ENCODE measurements at places on chromosomes 5 and 9. TPM values are rescaled to one million over a fixed set of nuclear protein-coding genes. Genes with fewer than 3 reads are reported as not detected.

GFI1B gene
- 0.51 TPM for total RNA-seq

HINT2 gene
- 51.4 TPM for total RNA-seq

ZNF483 gene
- total RNA-seq: 9.5 TPM

CNTLN gene
- 5.7 TPM for total RNA-seq

SOWAHA gene
- 2.0 TPM for total RNA-seq

DNA sequence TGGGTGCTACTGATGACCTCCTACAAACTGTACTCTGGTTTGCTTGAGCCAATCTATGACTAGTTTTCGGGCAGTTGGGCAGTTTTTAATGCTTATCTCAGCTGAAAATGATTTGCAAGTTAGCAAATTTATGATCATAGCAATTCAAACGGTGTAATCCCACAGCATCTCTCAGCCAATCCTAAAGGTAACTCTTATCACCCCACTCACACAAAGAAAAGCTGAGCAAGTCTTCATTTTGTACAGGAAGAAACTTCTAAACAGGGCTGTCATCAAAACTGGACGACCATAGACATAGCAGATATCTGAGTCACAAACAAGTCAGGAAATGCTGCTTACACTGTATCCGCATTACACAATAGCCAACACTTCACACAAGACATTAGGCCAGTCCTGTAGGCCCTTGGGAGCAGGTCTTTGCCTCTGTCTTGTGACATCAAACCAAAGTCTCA is 2.6 kb upstream of the ENC1 start:
- H3K36me3 ChIP-seq: no peaks in the 10 kb centered on the region
- no peak overlapping the region for H3K27ac ChIP-seq
- no peak overlapping the region for H3K4me3 ChIP-seq
- DNase-seq: peak; percentile 57
- H3K27me3 ChIP-seq: no peaks in the 10 kb centered on the region

DNA sequence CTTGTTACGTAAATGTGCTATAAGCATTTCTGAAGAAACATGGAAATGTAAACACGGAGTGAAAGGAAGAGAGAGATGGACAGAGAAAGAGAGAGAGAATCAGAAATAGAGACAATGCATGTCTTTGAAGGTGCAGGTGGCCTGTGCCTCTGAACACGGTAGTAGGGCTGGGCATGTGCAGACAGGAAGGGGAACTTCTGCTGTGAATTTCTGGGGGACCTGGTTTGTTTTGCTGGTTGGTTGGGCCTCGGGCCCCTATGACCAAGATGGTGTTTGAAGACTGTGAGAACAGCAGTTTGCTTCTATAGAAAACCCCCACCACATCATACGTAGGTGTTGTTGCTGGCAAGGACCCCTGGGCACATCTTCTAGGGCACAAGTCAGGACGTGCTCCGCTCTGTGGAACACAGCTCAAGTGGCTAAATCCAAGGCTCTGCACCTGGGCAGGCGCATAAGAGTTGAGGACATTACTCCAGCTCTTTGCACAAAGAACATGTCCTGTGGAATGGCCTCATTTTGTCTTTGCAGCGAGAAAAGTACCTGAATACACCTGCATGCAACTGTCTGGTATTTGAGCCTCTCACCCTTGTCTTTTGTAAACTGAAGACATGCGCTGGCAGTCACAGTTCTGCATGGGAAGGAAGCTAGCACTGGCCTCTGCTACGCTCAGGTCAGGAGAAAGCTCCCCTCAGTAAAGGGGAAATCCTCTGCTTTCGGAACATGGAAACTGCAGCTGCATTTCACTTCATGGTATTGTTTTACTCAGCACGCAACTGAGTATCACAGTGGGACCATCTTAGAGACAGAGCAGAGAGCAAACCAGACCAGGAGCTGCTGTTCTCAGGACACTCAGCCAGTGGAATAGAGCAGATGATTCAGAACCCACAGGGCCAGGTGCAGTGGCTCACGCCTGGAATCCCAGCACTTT is 2.7 kb downstream of the OR2V2 start:
- no peak overlapping the region for H3K27ac ChIP-seq
- no peak for DNase-seq
- no peaks in the 10 kb centered on the region for H3K36me3 ChIP-seq
- H3K27me3 ChIP-seq: peaks cover 70% of the 10 kb centered on the region
- H3K4me1 ChIP-seq: no peaks in the 10 kb centered on the region

GRCh38 chr5:59346982-59347381 is 546.5 kb downstream of the PDE4D start:
- no peaks in the 10 kb centered on the region for H3K27me3 ChIP-seq
- H3K4me3 ChIP-seq: no peak overlapping the region
- no peak overlapping the region for H3K27ac ChIP-seq
- no peak for DNase-seq
- no peaks in the 10 kb centered on the region for H3K4me1 ChIP-seq

DNA sequence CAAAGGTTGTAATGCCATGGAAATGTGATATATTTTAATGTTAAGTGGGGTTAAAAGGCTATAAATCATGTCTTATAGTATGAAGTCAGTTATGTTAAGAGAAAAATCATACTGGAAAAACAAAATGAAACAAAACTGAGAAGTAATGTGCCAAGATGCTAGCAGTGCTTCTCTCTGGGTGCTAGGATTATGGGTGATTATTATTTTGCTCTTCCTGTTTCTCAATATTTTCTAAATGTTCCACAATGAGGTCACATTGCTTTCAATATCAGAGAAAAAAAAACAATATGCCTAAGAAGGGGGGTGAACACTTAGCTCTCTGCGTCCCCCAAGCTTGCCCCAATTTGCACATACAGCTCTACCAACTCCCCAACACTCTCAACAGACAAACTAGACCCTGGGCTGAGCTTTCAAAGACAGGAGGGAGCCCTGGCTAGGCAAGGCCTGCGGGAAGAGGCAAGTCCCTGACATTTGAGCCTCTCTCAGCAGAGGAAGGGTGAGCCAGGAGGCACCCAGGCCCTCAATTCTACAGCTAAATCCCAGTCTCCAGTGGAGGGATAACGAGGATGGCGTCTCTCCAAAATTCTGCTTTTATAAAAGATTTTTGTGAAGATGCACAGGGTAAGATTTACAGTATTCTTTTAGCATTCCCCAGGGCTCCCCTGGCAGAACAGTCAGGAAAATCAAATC is 24.4 kb downstream of the WHRN start:
- no peaks in the 10 kb centered on the region for H3K36me3 ChIP-seq
- no peaks in the 10 kb centered on the region for H3K27me3 ChIP-seq
- H3K27ac ChIP-seq: no peak overlapping the region

GRCh38 chr9:117535434-117535833 is 120.6 kb upstream of the ASTN2 start:
- H3K27me3 ChIP-seq: no peaks in the 10 kb centered on the region
- H3K4me3 ChIP-seq: no peak overlapping the region
- H3K4me1 ChIP-seq: no peaks in the 10 kb centered on the region
- H3K27ac ChIP-seq: no peak overlapping the region
- no peaks in the 10 kb centered on the region for H3K36me3 ChIP-seq

- H3K36me3 ChIP-seq: no peaks in the 10 kb centered on the region
- no peak for DNase-seq
- no peak overlapping the region for H3K4me3 ChIP-seq
- peaks cover 8% of the 10 kb centered on the region for H3K4me1 ChIP-seq
- no peaks in the 10 kb centered on the region for H3K27me3 ChIP-seq
- H3K27ac ChIP-seq: no peak overlapping the region
Measured at GRCh38 chr5:95704150-95704549, 21.4 kb upstream of the SPATA9 start.

DNA sequence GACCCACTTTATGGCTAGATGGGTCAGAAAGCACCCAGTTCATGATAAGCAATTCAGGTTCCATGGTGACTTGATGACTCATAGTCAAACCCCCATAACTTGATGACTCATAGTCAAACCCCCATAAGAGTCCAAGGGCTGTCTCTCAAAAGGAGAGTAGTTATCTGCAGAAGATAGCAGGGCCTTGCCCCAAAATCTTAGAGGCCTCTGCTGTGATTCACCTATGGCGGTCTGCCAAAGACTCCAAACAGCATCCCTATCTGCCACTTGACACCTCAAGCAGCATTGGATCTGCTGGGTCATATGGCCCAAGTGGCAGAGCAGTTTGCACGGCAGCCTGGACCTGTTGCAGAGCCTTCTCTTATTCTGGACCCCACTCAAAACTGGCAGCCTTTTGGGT is 395.2 kb upstream of the KIF2A start:
- no peaks in the 10 kb centered on the region for H3K4me1 ChIP-seq
- DNase-seq: no peak
- H3K27me3 ChIP-seq: no peaks in the 10 kb centered on the region
- H3K36me3 ChIP-seq: no peaks in the 10 kb centered on the region
- H3K4me3 ChIP-seq: no peak overlapping the region

- H3K27me3 ChIP-seq: no peaks in the 10 kb centered on the region
- H3K4me1 ChIP-seq: peaks cover 46% of the 10 kb centered on the region
- H3K27ac ChIP-seq: no peak overlapping the region
- H3K36me3 ChIP-seq: no peaks in the 10 kb centered on the region
- no peak overlapping the region for H3K4me3 ChIP-seq
- DNase-seq: no peak
Measured at GRCh38 chr5:150765011-150765798, 6.4 kb upstream of the DCTN4 start.

- no peaks in the 10 kb centered on the region for H3K36me3 ChIP-seq
- no peak overlapping the region for H3K27ac ChIP-seq
- H3K4me1 ChIP-seq: peaks cover 34% of the 10 kb centered on the region
Measured at GRCh38 chr9:92965061-92965758, 17.9 kb downstream of the FGD3 start.

- no peaks in the 10 kb centered on the region for H3K27me3 ChIP-seq
- H3K4me1 ChIP-seq: no peaks in the 10 kb centered on the region
- H3K4me3 ChIP-seq: no peak overlapping the region
- no peaks in the 10 kb centered on the region for H3K36me3 ChIP-seq
- no peak overlapping the region for H3K27ac ChIP-seq
Measured at GRCh38 chr5:136905571-136905970, 540.2 kb upstream of the TRPC7 start.

GRCh38 chr5:31995006-31995405 is 179.1 kb downstream of the GOLPH3 start:
- no peaks in the 10 kb centered on the region for H3K36me3 ChIP-seq
- H3K4me1 ChIP-seq: no peaks in the 10 kb centered on the region
- H3K4me3 ChIP-seq: no peak overlapping the region
- peaks cover 9% of the 10 kb centered on the region for H3K27me3 ChIP-seq

GRCh38 chr9:119634006-119634405 is 264.8 kb upstream of the BRINP1 start:
- no peaks in the 10 kb centered on the region for H3K4me1 ChIP-seq
- H3K4me3 ChIP-seq: no peak overlapping the region
- DNase-seq: no peak
- H3K36me3 ChIP-seq: no peaks in the 10 kb centered on the region
- H3K27me3 ChIP-seq: no peaks in the 10 kb centered on the region
- no peak overlapping the region for H3K27ac ChIP-seq

GRCh38 chr5:58498340-58498942 is 7.2 kb downstream of the GAPT start:
- DNase-seq: peak; percentile 24
- H3K27me3 ChIP-seq: no peaks in the 10 kb centered on the region
- H3K4me3 ChIP-seq: no peak overlapping the region
- H3K36me3 ChIP-seq: no peaks in the 10 kb centered on the region

DNA sequence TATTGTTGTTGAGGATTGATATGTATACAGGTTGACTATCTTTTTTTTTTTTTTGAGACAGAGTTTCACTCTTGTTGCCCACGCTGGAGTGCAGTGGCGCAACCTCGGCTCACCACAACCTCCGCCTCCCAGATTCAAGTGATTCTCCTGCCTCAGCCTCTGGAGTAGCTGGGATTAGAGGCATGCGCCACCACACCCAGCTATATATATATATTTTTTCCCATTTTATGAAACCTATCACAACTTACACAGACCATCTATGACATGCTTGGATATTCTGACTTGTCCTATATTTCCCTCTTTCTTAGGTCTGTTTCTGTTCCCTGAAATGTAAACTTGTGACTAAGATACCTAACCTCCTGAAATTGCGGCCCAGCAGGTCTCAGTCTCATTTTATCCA is 5.0 kb downstream of the CD14 start:
- no peak overlapping the region for H3K27ac ChIP-seq
- H3K4me1 ChIP-seq: peaks cover 8% of the 10 kb centered on the region
- no peaks in the 10 kb centered on the region for H3K27me3 ChIP-seq
- no peaks in the 10 kb centered on the region for H3K36me3 ChIP-seq
- no peak for DNase-seq

DNA sequence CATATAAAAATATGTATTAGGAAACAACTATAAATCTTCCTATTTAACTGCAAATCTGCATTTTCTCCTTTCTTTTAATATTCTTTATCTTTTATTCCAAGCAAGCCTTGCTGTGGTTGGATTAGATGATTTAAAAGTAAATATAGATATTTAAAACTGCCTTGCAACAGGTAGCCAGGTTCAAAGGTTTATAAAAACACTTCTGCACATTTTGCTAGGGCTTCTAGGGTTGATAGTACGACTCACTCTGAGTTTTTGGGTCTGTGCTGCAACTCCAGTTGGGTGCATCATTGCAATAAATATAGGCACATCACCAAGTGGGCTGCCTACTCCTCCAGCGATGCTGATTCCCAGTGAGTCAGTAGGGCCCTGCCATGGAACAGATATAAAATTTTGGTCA is 167.7 kb downstream of the MPDZ start:
- H3K4me1 ChIP-seq: no peaks in the 10 kb centered on the region
- H3K27ac ChIP-seq: no peak overlapping the region
- no peaks in the 10 kb centered on the region for H3K27me3 ChIP-seq
- DNase-seq: no peak
- H3K36me3 ChIP-seq: no peaks in the 10 kb centered on the region

- H3K27ac ChIP-seq: peak overlapping the region; percentile 83
- no peaks in the 10 kb centered on the region for H3K27me3 ChIP-seq
- DNase-seq: no peak
- H3K4me3 ChIP-seq: peak overlapping the region; percentile 96
- H3K4me1 ChIP-seq: peaks cover 65% of the 10 kb centered on the region
- peaks cover 29% of the 10 kb centered on the region for H3K36me3 ChIP-seq
Measured at GRCh38 chr9:38064842-38065368, 4.1 kb downstream of the SHB start.

- peaks cover 61% of the 10 kb centered on the region for H3K4me1 ChIP-seq
- no peak overlapping the region for H3K4me3 ChIP-seq
- DNase-seq: peak; percentile 30
Measured at GRCh38 chr9:20292002-20292401, 330.3 kb downstream of the MLLT3 start.

DNA sequence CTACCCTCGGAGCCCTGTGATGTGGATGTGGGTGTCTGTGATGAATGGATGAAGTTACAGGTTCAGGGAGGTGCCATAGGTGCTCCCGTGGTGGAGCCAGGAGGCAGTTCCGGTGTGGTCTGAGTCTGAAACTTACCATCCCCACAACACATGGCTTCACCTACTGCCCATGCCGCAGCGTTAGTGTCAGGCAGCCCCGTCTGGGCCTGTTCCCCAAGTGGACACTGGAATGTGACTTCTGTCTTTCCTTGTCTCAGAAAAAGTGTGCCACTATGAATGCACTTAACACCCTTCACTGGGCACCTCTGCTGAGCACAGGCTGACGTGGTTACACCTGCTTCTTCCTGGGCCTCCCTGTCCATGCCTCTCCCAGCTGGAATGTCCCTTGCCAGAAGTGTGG is 8.6 kb downstream of the ANKRD33B start:
- no peaks in the 10 kb centered on the region for H3K36me3 ChIP-seq
- H3K27me3 ChIP-seq: peaks cover 2% of the 10 kb centered on the region

GRCh38 chr5:73433982-73434342 is 14.6 kb downstream of the FOXD1 start:
- no peaks in the 10 kb centered on the region for H3K36me3 ChIP-seq
- peaks cover 23% of the 10 kb centered on the region for H3K4me1 ChIP-seq
- H3K27me3 ChIP-seq: peaks cover 5% of the 10 kb centered on the region
- H3K27ac ChIP-seq: no peak overlapping the region
- no peak for DNase-seq
